Suprapubic skin (tissue), 4 donors: ENCODE measurements at places on chromosomes 3 and 15. TPM values are rescaled to one million over a fixed set of nuclear protein-coding genes. Genes with fewer than 3 reads are reported as not detected.
A peak's percentile ranks its signal among the peaks of the same experiment; 100 is the strongest.

GRCh38 chr3:125042725-125043406 is 12.9 kb downstream of the HEG1 start:
- peak; percentile 73 for DNase-seq
- peak overlapping the region; percentile 86 for H3K27ac ChIP-seq
- no peak overlapping the region for H3K4me3 ChIP-seq
- H3K27me3 ChIP-seq = no peaks in the 10 kb centered on the region

DNA sequence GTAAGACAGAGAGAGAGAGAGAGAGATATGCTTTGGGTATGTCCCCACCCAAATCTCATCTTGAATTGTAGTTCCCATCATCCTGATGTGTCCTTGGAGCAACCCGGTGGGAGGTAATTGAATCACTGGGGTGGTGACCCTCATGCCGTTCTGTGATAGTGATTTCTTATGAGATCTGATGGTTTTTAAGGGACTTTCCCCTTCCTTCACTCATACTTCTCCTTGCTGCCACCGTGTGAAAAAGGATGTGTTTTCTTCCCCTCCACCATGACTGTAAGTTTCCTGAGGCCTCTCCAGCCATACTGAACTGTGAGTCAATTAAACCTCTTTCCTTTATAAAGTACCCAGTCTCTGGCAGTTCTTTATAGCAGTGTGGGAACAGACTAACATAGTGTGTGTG is 60.3 kb downstream of the EOMES start:
- H3K4me1 ChIP-seq = no peaks in the 10 kb centered on the region
- no peak overlapping the region for H3K4me3 ChIP-seq
- no peaks in the 10 kb centered on the region for H3K27me3 ChIP-seq
- H3K36me3 ChIP-seq = no peaks in the 10 kb centered on the region
- DNase-seq = no peak

GRCh38 chr15:29593629-29594028 is 228.6 kb downstream of the TJP1 start:
- H3K4me1 ChIP-seq = no peaks in the 10 kb centered on the region
- H3K27ac ChIP-seq = no peak overlapping the region
- no peaks in the 10 kb centered on the region for H3K36me3 ChIP-seq
- H3K27me3 ChIP-seq = no peaks in the 10 kb centered on the region

DNA sequence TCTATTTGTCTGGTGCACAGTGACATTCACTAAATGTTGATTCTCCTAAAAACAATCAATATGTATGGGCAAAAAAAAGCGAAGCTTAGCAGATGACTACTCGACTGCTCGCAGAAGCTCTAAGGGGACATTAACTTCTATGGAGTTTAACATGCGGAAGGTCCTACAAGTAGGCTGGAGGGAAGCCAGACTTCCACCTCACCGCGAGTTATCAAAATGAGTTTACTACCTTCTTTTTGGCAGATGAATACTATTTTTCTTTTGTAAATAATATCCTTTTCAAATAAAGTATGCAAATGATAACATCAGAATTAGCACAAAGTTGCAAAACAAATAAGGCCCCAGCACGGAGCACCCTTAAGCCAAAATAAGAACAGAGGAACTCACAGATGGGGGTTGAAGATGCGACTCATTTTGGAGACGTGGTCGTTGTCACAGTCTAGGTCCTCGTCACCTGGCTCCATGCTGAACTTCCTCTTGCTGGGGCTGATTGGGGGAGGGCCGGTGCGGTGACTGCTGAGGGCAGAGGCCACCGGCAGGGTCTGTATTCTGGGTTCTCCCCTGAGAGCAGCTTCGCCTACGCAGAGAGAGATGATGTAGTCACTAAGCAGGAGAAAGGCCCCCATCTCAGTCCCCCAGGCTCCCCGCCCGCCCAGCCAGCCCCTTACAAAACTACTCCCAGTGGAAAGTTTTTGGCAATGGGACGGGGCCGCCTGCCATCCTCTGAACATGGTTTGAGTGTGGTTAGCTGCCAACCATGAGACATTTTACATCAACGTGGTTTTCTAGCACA is 42.1 kb downstream of the VGLL4 start:
- H3K4me1 ChIP-seq = peaks cover 51% of the 10 kb centered on the region
- no peaks in the 10 kb centered on the region for H3K36me3 ChIP-seq
- H3K27me3 ChIP-seq = no peaks in the 10 kb centered on the region
- H3K27ac ChIP-seq = peak overlapping the region; percentile 82
- peak; percentile 85 for DNase-seq
- H3K4me3 ChIP-seq = no peak overlapping the region

DNA sequence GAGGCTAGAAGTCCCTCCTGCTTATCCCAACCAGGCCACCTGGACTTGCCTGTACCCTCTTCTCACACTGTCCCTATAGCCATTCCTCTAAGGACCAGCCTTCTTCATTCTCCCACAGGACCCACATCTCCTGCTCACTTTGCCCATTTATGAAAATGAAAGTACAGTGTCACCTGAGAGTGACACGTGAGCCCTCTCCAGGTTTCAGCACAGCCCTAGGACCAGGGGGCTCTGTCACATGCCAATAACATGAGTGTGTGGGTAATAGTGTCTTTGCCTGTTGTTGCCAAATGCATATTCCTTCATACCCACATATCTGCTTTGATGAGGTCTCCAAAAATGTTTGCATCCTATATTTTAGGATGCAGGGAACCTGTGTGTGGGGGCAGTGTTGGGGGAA is 42.3 kb upstream of the TNFAIP8L3 start:
- H3K4me1 ChIP-seq = peaks cover 17% of the 10 kb centered on the region
- no peaks in the 10 kb centered on the region for H3K27me3 ChIP-seq
- no peak overlapping the region for H3K27ac ChIP-seq
- H3K4me3 ChIP-seq = no peak overlapping the region
- no peaks in the 10 kb centered on the region for H3K36me3 ChIP-seq
- DNase-seq = no peak

- no peak overlapping the region for H3K4me3 ChIP-seq
- DNase-seq = no peak
- no peaks in the 10 kb centered on the region for H3K27me3 ChIP-seq
- H3K36me3 ChIP-seq = no peaks in the 10 kb centered on the region
- no peak overlapping the region for H3K27ac ChIP-seq
Measured at GRCh38 chr3:194306771-194307640, 44.1 kb downstream of the CPN2 start.

DNA sequence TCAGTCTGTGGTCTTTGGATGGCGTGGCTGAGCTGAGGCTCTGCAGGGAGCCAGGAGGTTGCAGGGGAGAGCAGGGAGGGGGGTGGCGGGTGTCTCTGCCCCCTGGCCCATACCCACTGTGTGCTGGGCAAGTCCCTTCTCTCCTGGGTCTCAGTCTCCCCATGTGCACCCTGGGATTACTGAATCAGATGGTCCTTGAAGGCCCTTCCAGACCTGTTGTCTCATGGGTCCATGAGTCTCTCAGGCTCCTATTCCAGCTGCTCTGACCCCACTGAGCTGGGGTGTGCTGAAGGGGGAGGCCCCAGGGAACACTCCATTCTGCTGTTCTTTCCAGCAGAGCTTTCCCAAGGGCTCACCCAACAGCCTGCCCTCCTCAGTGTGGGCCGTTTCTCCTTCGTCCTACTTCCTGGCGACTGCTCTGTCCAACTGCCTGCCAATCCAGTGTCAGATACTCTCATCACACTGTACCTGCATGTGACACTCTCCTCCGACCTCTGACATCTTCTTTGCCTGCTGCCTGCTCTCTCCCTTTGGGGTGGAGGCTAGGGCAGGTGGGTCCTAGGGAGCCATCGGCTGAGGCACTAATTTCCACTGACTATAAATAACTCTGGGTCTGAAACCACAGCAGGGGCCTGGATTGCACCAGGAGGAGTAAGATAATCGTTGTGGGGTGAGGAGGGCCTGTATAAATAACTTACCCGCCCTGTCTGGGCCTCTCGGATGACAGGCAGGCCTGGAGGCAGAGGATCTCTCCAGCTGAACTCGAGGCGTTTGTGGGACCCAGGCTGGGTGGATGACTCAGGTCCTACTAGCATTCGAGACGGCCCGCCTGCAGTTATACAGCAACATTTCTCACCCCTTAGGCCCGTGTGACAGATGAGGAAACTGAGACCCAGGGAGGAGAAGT is 67.1 kb downstream of the ATP2B2 start:
- no peaks in the 10 kb centered on the region for H3K4me1 ChIP-seq
- no peaks in the 10 kb centered on the region for H3K36me3 ChIP-seq
- H3K4me3 ChIP-seq = no peak overlapping the region
- no peaks in the 10 kb centered on the region for H3K27me3 ChIP-seq
- H3K27ac ChIP-seq = no peak overlapping the region

- H3K27me3 ChIP-seq = no peaks in the 10 kb centered on the region
- H3K27ac ChIP-seq = no peak overlapping the region
- peaks cover 18% of the 10 kb centered on the region for H3K4me1 ChIP-seq
- no peak overlapping the region for H3K4me3 ChIP-seq
- DNase-seq = no peak
Measured at GRCh38 chr3:123627673-123628670, 43.1 kb upstream of the HACD2 start.

GRCh38 chr3:74537164-74537563 is 77.3 kb downstream of the CNTN3 start:
- no peaks in the 10 kb centered on the region for H3K27me3 ChIP-seq
- H3K4me3 ChIP-seq = no peak overlapping the region
- no peaks in the 10 kb centered on the region for H3K36me3 ChIP-seq
- H3K4me1 ChIP-seq = no peaks in the 10 kb centered on the region

DNA sequence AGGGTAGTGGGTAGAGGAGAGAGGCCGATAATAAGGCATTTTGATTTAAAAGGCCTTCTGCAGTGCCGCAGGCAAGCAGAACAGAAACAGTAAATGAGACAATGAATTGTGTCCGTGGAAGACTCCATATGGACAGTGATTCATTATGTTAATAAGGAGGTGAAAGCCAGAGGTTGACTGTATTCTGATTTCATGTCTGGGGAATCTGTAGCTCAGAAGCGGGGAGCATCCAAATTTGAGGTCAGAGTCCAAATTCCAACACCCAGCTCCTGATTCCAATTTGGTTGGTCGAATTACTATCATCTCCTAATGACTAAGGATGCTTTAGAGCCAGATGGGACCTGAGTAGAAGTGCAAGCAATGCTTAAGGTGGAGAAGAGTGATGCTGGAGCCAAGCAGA is 1.0 kb upstream of the TBC1D21 start:
- no peak overlapping the region for H3K27ac ChIP-seq
- H3K27me3 ChIP-seq = peaks cover 47% of the 10 kb centered on the region
- no peaks in the 10 kb centered on the region for H3K4me1 ChIP-seq
- H3K4me3 ChIP-seq = no peak overlapping the region

- H3K4me1 ChIP-seq = peaks cover 25% of the 10 kb centered on the region
- H3K36me3 ChIP-seq = peaks cover 8% of the 10 kb centered on the region
- no peaks in the 10 kb centered on the region for H3K27me3 ChIP-seq
- H3K27ac ChIP-seq = no peak overlapping the region
- no peak overlapping the region for H3K4me3 ChIP-seq
- DNase-seq = no peak
Measured at GRCh38 chr15:100524326-100524725, 4.4 kb downstream of the CERS3 start.

DNA sequence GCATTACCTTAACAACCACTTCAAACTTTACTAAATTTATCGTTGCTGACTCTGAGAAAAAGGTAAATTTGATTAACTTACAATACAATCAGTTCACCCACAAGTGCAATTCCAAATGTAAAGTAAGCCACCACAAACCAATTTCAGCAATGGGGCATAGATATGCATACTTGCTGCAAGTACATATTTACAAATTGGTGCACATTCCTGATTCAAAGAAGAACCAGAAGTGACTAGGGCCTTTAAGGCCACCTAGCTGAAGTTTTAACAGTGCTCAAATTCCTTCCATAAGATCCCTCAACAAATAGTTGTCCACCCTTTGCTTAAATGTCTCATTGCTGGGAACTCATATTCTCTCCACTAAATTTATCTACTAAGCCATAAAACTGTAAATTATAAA is 67.2 kb downstream of the INO80 start:
- H3K4me1 ChIP-seq = no peaks in the 10 kb centered on the region
- DNase-seq = no peak
- no peaks in the 10 kb centered on the region for H3K27me3 ChIP-seq
- H3K4me3 ChIP-seq = no peak overlapping the region
- peaks cover 85% of the 10 kb centered on the region for H3K36me3 ChIP-seq

DNA sequence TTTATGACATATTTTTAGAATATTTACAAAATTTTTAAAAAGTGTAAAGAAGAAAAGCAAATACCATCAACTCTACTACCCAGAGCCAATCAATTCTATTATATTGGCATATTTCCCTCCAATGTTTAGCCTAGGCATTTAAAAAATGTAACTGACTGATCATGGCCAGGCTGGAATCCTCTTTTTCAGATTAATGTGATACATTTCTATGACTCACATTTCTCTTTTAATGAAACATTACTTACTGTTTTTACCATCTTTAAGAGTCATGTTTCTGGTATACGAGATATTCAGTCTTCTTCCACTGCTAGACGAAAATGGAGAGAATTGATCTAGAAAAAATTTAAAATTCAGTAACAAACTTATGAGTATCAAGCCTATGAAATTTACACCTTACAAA is 53.4 kb upstream of the DCUN1D1 start:
- DNase-seq = no peak
- H3K4me1 ChIP-seq = no peaks in the 10 kb centered on the region
- H3K27me3 ChIP-seq = no peaks in the 10 kb centered on the region
- peaks cover 88% of the 10 kb centered on the region for H3K36me3 ChIP-seq

The ACP3 gene
- total RNA-seq = 38.2 TPM

The SHQ1 gene
- total RNA-seq = 14.2 TPM

The GLCE gene
- 16.6 TPM for total RNA-seq

The OSTN gene
- not detected for total RNA-seq

The PLA2G4E gene
- total RNA-seq = 57.7 TPM
